ENCODE measurements at places on chromosomes 11 and 22.

GRCh38 chr11:3796801-3797328 is 489 bp downstream of the NUP98 start:
- DNase-seq = no peak

DNA sequence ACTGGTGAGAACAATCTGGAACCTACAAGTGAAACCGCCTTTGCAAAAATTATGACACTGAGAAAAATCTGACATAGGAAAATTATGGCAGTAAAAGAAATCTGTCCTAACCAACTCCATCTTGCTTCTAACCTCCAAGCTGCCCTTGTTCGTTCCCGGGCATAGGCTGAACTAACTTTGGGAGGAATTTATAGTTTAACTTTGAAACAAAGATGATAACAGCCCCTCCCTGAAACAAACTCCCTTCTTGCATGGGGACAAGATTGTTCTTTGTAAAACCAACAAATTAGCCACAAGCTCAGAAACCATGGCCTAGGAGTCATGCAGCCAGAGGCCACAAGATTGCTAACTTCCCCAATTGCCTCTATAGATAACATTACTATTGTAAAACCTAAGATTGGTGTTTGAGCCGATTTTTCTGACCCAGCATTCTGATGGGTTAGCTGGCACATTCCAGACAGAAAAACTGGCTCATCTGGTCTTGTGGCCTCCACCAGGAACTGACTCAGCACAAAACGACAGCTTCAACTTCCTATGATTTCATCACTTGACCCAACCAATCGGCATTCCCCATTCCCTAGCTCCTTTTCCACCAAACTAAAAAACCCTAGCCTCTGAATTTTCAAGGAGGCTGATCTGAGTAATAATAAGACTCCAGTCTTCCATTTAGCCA is 3.6 kb upstream of the CCDC81 start:
- DNase-seq = no peak

DNA sequence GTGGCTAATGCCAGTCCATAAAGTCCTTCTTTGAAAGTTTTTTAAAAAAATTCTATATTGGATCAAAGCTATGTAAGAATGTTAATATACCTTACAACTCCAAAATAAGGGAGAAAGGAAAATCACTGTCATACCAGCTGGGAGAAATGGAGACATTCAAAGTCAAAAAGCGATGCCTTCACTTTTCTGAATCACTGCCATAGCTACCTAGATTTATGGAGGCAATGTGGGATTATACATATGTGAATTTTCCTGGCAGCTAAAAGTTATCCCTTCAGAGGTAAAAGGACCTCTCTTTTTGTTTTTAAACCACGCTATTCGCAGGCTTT is 59.6 kb upstream of the PDE3B start:
- DNase-seq = no peak

- DNase-seq = no peak
Observed at GRCh38 chr11:93537049-93537448, 6.1 kb downstream of the SMCO4 start.

Data from NCI-H2171 (cell line).